Effector memory CD4-positive, alpha-beta T cell (primary cell): ENCODE measurements at places on chromosomes 7 and 10.
A peak's percentile ranks its signal among the peaks of the same experiment; 100 is the strongest.

- H3K36me3 ChIP-seq = no peaks in the 10 kb centered on the region
- H3K27me3 ChIP-seq = no peaks in the 10 kb centered on the region
- no peak overlapping the region for H3K27ac ChIP-seq
- no peaks in the 10 kb centered on the region for H3K4me1 ChIP-seq
Measured at GRCh38 chr7:2680792-2681490, 7.1 kb upstream of the AMZ1 start.

- H3K36me3 ChIP-seq = no peaks in the 10 kb centered on the region
- no peak for DNase-seq
- H3K4me3 ChIP-seq = no peak overlapping the region
- H3K27ac ChIP-seq = no peak overlapping the region
- no peaks in the 10 kb centered on the region for H3K27me3 ChIP-seq
- no peaks in the 10 kb centered on the region for H3K4me1 ChIP-seq
Measured at GRCh38 chr10:97119058-97119745, 66.6 kb downstream of the SLIT1 start.

GRCh38 chr10:73998929-73999691 lies 1.2 kb downstream of the VCL start:
- H3K36me3 ChIP-seq = no peaks in the 10 kb centered on the region
- peaks cover 24% of the 10 kb centered on the region for H3K4me1 ChIP-seq
- DNase-seq = no peak
- peak overlapping the region; percentile 87 for H3K27ac ChIP-seq

- H3K36me3 ChIP-seq = no peaks in the 10 kb centered on the region
- H3K27ac ChIP-seq = no peak overlapping the region
- H3K4me3 ChIP-seq = no peak overlapping the region
- H3K27me3 ChIP-seq = no peaks in the 10 kb centered on the region
- H3K4me1 ChIP-seq = no peaks in the 10 kb centered on the region
- DNase-seq = no peak
Measured at GRCh38 chr10:77592510-77592909, 45.1 kb downstream of the KCNMA1 start.

DNA sequence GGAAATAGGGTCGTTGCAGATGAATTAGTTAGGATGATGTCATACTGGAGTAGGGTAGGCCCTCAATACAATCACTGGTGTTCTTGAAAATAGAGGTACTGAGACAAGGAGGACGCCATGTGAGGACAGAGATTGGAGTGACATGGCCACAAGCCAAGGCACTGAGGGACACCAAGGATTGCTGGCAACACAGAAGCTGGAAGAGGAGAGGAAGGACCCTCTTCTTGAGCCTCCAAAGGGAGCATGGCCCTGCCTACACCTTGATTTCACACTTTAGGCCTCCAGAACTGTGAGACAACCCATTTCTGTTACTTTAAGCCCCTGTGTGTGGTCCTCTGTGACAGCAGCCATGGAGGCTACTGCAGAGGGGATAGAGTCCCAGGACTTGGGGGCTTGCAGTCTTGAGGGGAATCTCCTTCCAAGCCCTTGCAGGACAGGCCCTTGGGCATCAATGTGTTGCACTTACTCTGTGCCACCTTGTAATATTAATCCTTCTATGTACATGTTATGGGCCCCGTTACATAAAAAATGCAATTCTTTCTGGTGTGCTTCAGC lies 3.7 kb upstream of the AOC1 start:
- no peaks in the 10 kb centered on the region for H3K4me1 ChIP-seq
- no peak overlapping the region for H3K4me3 ChIP-seq
- no peaks in the 10 kb centered on the region for H3K27me3 ChIP-seq
- no peak overlapping the region for H3K27ac ChIP-seq
- no peak for DNase-seq
- no peaks in the 10 kb centered on the region for H3K36me3 ChIP-seq

DNA sequence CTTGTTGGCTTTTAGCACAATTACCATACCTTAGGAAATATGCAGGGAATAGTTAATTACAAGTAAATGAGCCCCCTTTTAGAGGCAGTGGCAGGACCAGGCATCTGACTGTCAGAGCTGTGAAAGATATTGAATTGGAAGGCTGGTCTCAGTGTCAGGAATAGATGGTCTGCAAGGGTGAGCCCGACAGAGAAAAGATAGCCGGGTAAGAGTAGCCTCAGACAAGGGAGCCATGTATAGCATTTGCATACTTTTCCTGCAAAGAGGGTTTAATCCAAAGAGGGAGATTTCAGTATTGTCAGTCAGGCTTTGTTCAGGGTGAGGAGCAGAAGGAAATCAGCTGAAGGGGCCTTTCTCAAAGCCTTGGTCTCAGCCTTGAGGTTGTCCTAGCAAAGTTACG lies 128.9 kb upstream of the FZD1 start:
- no peak overlapping the region for H3K4me3 ChIP-seq
- no peak overlapping the region for H3K27ac ChIP-seq
- no peaks in the 10 kb centered on the region for H3K4me1 ChIP-seq
- H3K27me3 ChIP-seq = no peaks in the 10 kb centered on the region

GRCh38 chr10:103490986-103491314 lies 2.6 kb upstream of the NEURL1 start:
- H3K4me3 ChIP-seq = no peak overlapping the region
- no peak overlapping the region for H3K27ac ChIP-seq
- H3K4me1 ChIP-seq = peaks cover 15% of the 10 kb centered on the region
- peaks cover 12% of the 10 kb centered on the region for H3K27me3 ChIP-seq
